Activated T-cell treated with anti-CD3 and anti-CD28 coated beads, Interleukin-2, amount 50 U/mL, for 72 hours (primary cell): ENCODE measurements at places on chromosomes 3 and 15.

DNA sequence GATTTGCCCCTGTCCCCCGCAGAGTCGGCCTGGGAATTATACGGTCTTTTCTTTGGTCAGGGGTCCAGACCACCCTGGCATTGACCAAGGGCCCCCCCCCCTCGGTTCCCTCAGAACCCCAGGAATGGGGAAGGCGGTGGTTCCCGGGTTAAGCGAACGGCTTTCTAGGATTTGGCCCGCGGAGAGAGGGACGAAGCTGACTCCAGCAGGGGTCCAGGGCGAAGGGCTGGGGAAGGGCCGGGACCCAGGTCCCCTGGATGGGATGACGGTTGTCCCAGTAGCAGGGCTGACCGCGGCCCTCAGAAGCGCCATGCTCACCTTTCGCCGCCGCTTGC, 274 bp downstream of the RRP9 start:
- no peak for DNase-seq
- H3K27me3 ChIP-seq = no peaks in the 10 kb centered on the region
- no peaks in the 10 kb centered on the region for H3K36me3 ChIP-seq
- no peak overlapping the region for H3K27ac ChIP-seq
- peaks cover 39% of the 10 kb centered on the region for H3K4me1 ChIP-seq

DNA sequence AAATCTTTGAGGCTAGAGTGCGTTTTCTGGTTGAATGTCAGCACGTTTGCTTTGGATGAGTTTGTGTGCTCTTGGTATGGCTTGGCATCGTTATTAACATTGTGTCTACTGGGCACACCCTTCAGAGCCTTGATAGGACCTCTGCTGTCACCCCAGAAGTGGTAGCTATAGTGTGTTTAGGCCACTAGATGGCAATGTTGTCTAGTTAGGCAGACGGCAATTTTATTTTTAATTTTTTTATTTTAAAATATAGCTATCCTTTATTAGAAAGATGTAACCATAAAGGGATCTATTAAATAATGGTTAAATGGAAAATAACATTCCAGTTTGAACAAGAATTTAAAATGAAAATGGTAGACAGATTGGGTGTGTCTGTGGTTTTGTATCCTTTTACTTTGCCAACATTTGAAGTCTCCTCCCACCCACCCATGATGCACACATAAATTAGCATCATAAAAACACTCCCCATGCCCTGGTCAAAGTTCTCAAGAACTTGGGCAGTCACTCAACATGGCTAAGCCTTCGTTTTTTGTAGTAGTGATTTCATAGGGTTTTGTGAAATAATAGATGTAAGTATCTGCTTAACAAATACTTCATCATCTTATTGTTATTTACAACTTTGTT, 200.7 kb downstream of the KCNH8 start:
- no peaks in the 10 kb centered on the region for H3K27me3 ChIP-seq
- H3K36me3 ChIP-seq = no peaks in the 10 kb centered on the region
- H3K4me1 ChIP-seq = no peaks in the 10 kb centered on the region
- DNase-seq = peak; percentile 5

DNA sequence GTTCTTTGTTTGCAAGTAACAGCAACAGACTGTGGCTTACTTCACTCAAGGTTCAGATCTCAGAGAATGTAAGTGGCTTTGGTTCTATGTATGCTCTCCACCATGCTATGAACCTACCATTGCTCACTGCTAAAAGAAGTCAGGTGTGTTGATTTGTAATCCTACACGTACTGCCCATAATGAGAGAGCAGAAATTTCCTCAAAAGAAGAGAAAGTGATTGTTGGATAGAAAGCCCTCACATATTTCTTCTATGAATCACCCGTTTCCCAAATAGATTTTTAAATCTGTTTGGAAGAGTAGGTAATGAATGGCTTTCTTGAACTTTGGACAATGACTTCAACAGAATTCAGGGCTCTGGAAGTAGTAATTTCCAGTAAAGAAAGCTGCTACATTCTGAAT, 565.4 kb downstream of the ROBO2 start:
- H3K4me3 ChIP-seq = no peak overlapping the region
- H3K27ac ChIP-seq = no peak overlapping the region
- no peak for DNase-seq
- no peaks in the 10 kb centered on the region for H3K36me3 ChIP-seq
- no peaks in the 10 kb centered on the region for H3K27me3 ChIP-seq

DNA sequence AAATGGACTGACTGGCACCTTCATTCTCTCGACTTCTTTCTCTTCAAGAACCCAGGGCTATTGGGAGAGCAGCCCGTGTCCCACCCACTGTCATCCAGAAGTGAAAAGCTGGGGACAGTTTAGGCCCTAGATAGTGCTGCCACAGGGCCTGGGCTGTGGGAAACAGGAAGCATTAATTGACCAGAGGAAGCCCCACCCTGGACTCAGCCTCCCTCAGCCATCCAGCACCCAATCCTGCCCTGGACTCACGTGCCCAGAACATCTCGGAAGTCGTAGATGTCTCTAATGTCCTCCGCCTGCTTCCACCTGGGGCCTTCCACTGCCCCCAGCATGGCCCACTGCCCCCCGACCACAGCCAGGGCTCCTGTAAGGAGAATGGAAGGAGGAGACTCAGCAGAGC, 2.3 kb downstream of the CAMK1 start:
- H3K4me1 ChIP-seq = peaks cover 49% of the 10 kb centered on the region
- H3K4me3 ChIP-seq = peak overlapping the region; percentile 88
- H3K27me3 ChIP-seq = no peaks in the 10 kb centered on the region

GRCh38 chr3:141115789-141116541, 64.8 kb downstream of the SPSB4 start:
- no peaks in the 10 kb centered on the region for H3K4me1 ChIP-seq
- DNase-seq = no peak
- H3K27me3 ChIP-seq = no peaks in the 10 kb centered on the region
- H3K4me3 ChIP-seq = no peak overlapping the region
- no peaks in the 10 kb centered on the region for H3K36me3 ChIP-seq
